ENCODE measurements at places on chromosomes 11 and 22. TPM values are rescaled to one million over a fixed set of nuclear protein-coding genes. Genes with fewer than 3 reads are reported as not detected.

- H3K36me3 ChIP-seq = peaks cover 21% of the 10 kb centered on the region
- DNase-seq = no peak
- no peaks in the 10 kb centered on the region for H3K27me3 ChIP-seq
- no peak overlapping the region for H3K27ac ChIP-seq
- no peak overlapping the region for H3K4me3 ChIP-seq
Observed at GRCh38 chr11:45982656-45983470, 60.4 kb downstream of the LARGE2 start.

DNA sequence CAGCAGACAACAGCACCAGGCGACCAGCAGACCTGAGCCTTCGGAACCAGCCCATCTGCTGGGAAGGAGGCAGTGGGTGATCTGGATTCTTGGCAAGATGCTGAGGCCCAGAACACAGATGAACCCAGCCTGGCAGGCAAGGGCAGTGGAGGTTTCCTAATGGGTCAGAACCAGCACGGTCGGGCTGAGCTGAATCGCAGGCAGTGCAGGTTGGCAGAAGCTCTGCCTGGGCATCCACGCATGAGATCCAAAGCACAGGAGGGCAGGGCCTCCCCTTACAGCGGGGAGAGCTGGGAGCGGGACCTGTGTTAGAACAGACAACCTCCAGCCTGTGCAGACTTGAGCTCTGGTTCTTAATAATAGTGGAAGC lies 47.5 kb downstream of the DSCAML1 start:
- no peaks in the 10 kb centered on the region for H3K36me3 ChIP-seq
- DNase-seq = no peak
- H3K4me1 ChIP-seq = no peaks in the 10 kb centered on the region
- no peak overlapping the region for H3K4me3 ChIP-seq
- no peak overlapping the region for H3K27ac ChIP-seq

Gene RTN4R
- polyA plus RNA-seq = 2.5 TPM

Gene TPBGL
- polyA plus RNA-seq = not detected

Gene API5
- 138 TPM for polyA plus RNA-seq

Gene IL18
- polyA plus RNA-seq = not detected

Gene BUD13
- polyA plus RNA-seq = 14.8 TPM

Gene MISFA
- 0.75 TPM for polyA plus RNA-seq
